ENCODE measurements at places on chromosomes 13 and 19. TPM values are rescaled to one million over a fixed set of nuclear protein-coding genes. Genes with fewer than 3 reads are reported as not detected.

The ELSPBP1 gene
- total RNA-seq = not detected

The FUT6 gene
- total RNA-seq = not detected

The KIR3DL2 gene
- total RNA-seq = not detected

The EBI3 gene
- total RNA-seq = 0.73 TPM

The PABPC3 gene
- total RNA-seq = 0.05 TPM

The MBD3L2 gene
- not detected for total RNA-seq

The RNF113B gene
- total RNA-seq = not detected

The APOC1 gene
- total RNA-seq = not detected

The RPL28 gene
- 251 TPM for total RNA-seq

The C1QTNF9B gene
- total RNA-seq = not detected

The LPAR6 gene
- total RNA-seq = 15.1 TPM

The CGB1 gene
- total RNA-seq = not detected

The SWSAP1 gene
- total RNA-seq = 3.9 TPM

The SYNGR4 gene
- not detected for total RNA-seq

The HAUS8 gene
- total RNA-seq = 15.5 TPM

The NHLRC3 gene
- total RNA-seq = 5.7 TPM

The TYROBP gene
- not detected for total RNA-seq

The NLRP7 gene
- total RNA-seq = not detected
